CD4-positive, alpha-beta T cell treated with Interleukin-4 for 1 hour (primary cell): ENCODE measurements at places on chromosomes 7 and 10.

- no peak for DNase-seq
Measured at GRCh38 chr10:78703593-78703992, 365.2 kb upstream of the ZMIZ1 start.

GRCh38 chr7:106175507-106175906 lies 63.4 kb upstream of the SYPL1 start:
- no peak for DNase-seq

DNA sequence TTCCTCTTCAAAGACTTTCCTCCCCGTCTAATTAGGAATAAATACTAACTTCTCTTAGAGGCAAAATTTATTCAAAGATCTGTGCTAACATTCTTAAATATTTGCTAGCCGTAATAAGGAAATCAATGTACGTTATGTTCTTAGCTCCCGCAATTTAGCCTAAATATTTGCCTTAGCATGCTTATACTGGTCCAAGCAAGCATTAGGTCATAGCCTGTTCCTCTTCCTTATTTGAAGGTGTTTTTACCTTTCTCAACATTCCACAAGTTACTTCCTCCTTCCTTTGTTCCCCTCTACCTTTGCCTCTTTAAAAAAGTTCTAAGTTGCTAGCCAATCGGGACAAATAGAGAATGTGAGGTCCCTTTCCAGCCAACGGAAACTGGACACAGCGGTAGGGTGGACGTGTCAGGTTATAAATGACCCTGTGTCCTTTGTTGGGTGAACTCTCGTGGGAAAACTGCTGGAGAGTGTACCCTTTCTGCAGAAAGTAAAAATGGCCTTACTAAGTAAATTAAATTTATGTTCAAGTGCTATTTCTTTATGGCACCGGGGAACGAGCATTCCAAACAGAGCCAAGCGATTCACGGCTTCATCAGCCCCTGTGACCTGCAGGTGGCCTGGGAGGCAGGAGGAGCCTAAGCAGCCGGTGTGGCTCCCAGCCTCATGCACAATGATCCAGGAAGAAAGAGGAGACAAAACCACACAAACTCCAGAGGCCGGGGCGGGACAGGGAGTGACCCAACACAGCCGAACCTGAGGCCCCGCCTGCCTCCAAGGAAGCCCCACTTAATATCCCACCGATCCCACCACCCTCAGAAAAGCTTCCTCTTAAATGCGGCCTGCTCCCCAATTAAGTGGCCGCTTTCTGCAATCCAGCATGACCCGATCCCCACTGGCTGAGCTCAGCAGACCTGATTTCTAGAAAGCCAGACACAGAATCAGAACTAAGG lies 67.0 kb downstream of the ZRANB1 start:
- DNase-seq, result no peak

DNA sequence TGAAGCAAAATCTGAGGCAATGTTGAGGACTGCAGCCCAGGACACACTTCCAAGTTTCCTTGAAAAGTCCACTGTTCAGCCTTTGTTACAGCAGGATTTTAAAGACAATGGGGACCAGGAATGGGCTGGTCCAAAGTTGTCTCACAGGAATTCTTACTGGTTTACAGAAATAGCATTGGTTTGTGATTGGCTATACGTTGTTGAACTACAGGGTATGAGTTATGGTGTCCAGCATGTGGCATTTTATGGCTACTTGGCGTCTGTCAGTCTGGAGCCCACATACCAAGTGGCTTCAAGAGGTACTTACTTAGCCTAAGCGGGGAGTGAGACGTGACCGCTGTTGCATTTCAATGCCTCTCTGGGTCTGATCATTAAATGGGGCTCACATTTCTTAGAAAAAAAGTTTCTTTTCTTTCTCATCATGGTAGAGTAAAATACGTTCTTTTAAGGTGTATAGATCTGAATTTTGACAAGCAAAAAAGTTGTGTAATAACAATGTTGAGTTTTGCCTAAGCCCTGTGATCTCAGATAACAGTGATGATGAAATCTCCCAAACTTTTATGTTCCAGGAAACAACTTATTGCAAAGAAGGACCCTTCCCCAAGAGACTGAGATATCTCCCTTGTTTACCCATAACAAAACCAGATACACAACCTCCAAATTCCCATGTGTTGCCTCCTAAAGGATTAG lies 100.0 kb upstream of the TRIM24 start:
- no peak for DNase-seq
